ENCODE measurements at places on chromosomes 11 and 22.

GRCh38 chr11:67384851-67385366 is 6.9 kb upstream of the RAD9A start:
- H3K27me3 ChIP-seq, result no peaks in the 10 kb centered on the region
- H3K36me3 ChIP-seq, result no peaks in the 10 kb centered on the region
- H3K27ac ChIP-seq, result no peak overlapping the region
- no peak for DNase-seq

GRCh38 chr22:36593215-36593614 is 64.2 kb upstream of the EIF3D start:
- H3K27me3 ChIP-seq, result no peaks in the 10 kb centered on the region
- DNase-seq, result no peak
- no peak overlapping the region for H3K27ac ChIP-seq
- H3K4me1 ChIP-seq, result no peaks in the 10 kb centered on the region

DNA sequence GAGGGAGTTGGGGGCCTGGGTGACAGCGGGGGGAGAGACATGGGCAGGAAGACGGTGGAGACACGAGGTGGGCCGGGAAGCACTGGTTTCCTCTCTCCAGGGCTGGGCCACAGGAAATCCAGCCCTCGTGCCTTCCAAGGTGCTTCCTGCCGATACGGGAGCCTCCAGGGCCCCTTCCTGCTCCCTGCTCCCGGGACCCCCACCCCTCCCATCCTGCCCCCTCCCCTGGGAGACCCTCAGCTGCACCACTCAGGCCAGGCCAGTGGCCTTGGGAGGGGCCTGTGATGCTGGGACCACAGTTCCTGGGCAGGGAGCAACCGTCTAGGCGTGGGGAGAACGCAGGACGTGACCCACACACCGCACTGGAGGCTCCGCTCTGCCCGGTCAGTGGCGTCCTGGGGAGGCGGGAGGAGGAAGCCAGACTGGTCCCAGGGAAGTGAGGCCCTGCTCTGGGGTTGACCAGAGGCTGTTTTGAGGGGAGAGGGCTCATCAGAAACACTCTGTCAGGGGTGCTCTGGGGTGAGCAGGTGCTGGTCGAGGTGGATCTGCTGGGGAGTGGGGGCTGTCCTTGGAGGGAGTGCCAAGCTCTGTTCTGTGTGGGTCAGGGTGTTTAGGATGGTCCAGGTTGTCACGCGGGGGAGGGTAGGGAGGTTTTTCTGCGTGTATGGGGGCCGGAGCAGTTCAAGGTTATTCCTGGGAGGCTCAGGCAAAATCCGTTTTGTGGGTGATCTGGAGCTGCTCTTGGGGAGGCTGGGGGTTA is at the start of gene SHANK3:
Gene SHANK3 (plus strand): TSS at position 353 of the 760 bp plus-strand sequence.
- no peak for DNase-seq
- H3K27ac ChIP-seq, result no peak within 1 kb of the TSS
- peaks cover 8% of the 10 kb centered on the region for H3K4me1 ChIP-seq
- no peaks in the 10 kb centered on the region for H3K36me3 ChIP-seq
- H3K4me3 ChIP-seq, result peak within 1 kb of the TSS; percentile 41

GRCh38 chr22:19287889-19288288 is 3.6 kb downstream of the CLTCL1 start:
- H3K4me3 ChIP-seq, result no peak overlapping the region
- DNase-seq, result no peak
- no peaks in the 10 kb centered on the region for H3K36me3 ChIP-seq
- no peak overlapping the region for H3K27ac ChIP-seq
- H3K27me3 ChIP-seq, result no peaks in the 10 kb centered on the region
- peaks cover 8% of the 10 kb centered on the region for H3K4me1 ChIP-seq

DNA sequence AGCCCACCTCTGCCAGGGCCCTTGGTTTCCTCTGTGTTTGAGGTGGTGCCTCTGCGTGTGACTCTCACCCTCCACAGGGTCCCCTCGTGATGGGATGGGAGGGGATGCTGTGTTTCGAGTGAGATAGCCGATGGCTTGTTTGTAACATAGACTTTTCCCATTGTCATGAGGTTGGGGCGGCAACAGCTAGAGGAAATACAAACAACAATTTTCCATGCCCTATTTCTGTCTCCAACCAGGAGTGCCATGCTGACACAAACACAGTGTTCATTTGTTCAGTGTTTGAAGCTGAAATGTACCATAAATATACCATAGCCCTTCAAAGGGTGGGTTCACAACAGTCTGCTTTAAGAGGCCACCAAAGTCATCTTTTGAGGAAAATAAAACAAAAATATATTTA is 19.5 kb upstream of the NAV2 start:
- H3K4me1 ChIP-seq, result no peaks in the 10 kb centered on the region
- no peaks in the 10 kb centered on the region for H3K27me3 ChIP-seq

Measured in naive thymus-derived CD4-positive, alpha-beta T cell (primary cell).